ENCODE measurements at places on chromosomes 4 and X. TPM values are rescaled to one million over a fixed set of nuclear protein-coding genes. Genes with fewer than 3 reads are reported as not detected.

Gene SLC10A4
- total RNA-seq: 0.28 TPM

Gene SRPK3
- total RNA-seq: 0.85 TPM

Gene GC
- not detected for total RNA-seq

Gene GAR1
- total RNA-seq: 5.8 TPM

Gene HTRA3
- 0.58 TPM for total RNA-seq

Gene ARHGEF38
- total RNA-seq: under 0.01 TPM

Gene DCAF12L2
- total RNA-seq: under 0.01 TPM

Gene VCX
- not detected for total RNA-seq

Gene OPN1MW2
- not detected for total RNA-seq

Gene HS6ST2
- not detected for total RNA-seq

Gene FAM9C
- not detected for total RNA-seq

Gene RWDD4
- total RNA-seq: 19.7 TPM

Gene METTL14
- total RNA-seq: 77.5 TPM

Gene HSD17B13
- total RNA-seq: under 0.01 TPM

Gene ADAM29
- not detected for total RNA-seq

Gene MSX1
- 0.56 TPM for total RNA-seq

Gene MANBA
- total RNA-seq: 24.9 TPM

Gene FGB
- not detected for total RNA-seq

Gene PRDM5
- total RNA-seq: 15.2 TPM

Gene SMIM10L2A
- 1.7 TPM for total RNA-seq

Gene ZNF711
- total RNA-seq: 0.38 TPM

Gene ANK2
- 50.2 TPM for total RNA-seq

Gene STARD8
- 4.6 TPM for total RNA-seq

Gene DCAF8L1
- not detected for total RNA-seq

Gene CXCL5
- 2.7 TPM for total RNA-seq

Gene PABPC4L
- total RNA-seq: 0.38 TPM

Gene DNAAF6
- total RNA-seq: not detected

Gene ZAR1
- total RNA-seq: not detected

Gene RBM47
- 2.0 TPM for total RNA-seq

Gene HAND2
- total RNA-seq: 12.8 TPM

Gene RBMXL3
- not detected for total RNA-seq

Gene ATP11C
- total RNA-seq: 51.3 TPM

Gene CORIN
- 0.85 TPM for total RNA-seq

Gene IL2RG
- total RNA-seq: not detected

Gene PTTG2
- not detected for total RNA-seq

Gene GLUD2
- 1.1 TPM for total RNA-seq

Gene GALNTL6
- total RNA-seq: under 0.01 TPM

Gene PARM1
- 0.38 TPM for total RNA-seq

Gene TENT5D
- total RNA-seq: not detected

Gene RNF175
- not detected for total RNA-seq

Gene GAGE12H
- not detected for total RNA-seq

Gene GYPA
- not detected for total RNA-seq

Gene IDUA
- total RNA-seq: 4.4 TPM

Gene TRIML2
- 0.28 TPM for total RNA-seq

Gene TAB3
- total RNA-seq: 5.2 TPM

Gene CUL4B
- total RNA-seq: 55.5 TPM

Gene BANK1
- total RNA-seq: 0.19 TPM

Gene ARL9
- total RNA-seq: 0.19 TPM

Gene GLRA2
- not detected for total RNA-seq

Gene GIMD1
- total RNA-seq: 0.19 TPM

Gene C4orf36
- total RNA-seq: under 0.01 TPM

Gene LRAT
- total RNA-seq: not detected
